ENCODE measurements at places on chromosomes 4 and X.

DNA sequence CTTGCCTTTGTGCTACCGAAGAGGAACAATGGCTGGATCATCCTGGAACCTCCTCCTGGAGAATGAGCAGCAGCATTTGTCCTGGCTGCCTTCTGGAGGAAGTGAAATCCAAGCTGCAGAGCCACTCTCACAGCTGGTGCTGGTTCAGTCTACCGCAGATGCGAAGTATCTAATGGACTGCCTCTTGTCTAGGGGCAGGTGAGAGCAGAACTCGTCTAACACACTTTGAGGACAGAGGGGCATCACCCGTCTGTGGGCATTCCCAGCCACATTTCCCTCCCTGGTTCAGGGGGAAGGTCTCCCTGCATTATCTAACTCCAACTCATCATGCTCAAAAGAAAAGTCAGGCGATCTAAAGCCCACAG, 338.2 kb upstream of the GATB start:
- DNase-seq: no peak

DNA sequence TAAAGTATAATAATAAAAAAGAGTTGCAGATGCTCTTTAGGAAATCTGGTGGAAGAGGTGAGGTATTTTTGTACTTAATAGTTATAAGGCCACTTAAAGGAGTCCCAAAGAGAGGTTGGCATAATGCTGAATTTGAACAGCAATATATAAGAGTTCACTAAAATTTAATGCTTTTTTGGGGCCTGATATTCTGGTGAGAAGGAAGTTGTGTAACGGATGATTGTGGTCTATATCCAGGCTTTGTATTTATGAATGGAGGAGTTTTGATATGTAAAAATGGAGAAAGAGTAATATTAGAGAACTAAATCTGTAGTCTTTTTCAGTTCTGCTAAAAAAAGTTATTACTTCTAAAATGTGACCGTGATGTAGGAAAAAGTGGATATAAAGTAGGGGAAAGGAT, 20.4 kb downstream of the BMP2K start:
- no peak for DNase-seq

GRCh38 chr4:108991551-108992328, 228.9 kb upstream of the ETNPPL start:
- no peak for DNase-seq

DNA sequence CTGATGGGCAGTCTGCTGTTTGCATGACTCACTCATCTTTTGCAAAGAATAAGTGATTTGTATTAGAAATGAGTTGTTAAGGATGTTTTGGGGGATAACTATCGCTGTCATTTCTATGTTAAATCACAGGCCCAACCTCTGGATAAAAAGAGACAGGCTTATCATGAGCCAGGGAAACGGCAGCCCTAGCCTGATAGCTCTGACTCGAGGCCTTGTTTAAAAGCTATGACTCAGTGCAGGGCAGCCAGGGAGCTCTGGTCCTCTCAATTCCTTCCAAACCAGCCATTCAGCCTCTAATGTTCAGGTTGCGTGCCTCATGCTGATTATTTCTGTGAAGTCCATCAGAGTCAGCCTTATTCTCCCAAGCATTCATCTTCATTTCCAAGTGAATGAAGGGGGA, 305.9 kb upstream of the HAND2 start:
- no peak for DNase-seq

DNA sequence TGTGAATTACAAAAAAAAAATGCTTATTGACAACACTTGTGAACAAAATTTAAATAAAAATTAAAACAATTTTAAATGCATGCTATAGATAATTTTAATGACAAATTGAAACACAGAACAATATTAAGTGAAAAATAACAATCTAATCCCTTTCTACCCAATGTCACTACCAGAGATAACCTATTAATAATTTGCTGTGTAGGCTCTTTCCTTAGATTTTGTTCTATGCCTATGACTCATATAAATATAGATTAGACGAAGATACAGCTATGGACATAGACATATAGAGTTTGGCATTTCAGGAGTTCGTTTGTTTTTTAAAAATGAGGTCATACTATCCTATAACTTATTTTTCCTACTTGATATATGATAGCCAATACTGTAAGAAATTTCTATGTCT, 18.1 kb downstream of the PLAC8 start:
- no peak for DNase-seq

DNA sequence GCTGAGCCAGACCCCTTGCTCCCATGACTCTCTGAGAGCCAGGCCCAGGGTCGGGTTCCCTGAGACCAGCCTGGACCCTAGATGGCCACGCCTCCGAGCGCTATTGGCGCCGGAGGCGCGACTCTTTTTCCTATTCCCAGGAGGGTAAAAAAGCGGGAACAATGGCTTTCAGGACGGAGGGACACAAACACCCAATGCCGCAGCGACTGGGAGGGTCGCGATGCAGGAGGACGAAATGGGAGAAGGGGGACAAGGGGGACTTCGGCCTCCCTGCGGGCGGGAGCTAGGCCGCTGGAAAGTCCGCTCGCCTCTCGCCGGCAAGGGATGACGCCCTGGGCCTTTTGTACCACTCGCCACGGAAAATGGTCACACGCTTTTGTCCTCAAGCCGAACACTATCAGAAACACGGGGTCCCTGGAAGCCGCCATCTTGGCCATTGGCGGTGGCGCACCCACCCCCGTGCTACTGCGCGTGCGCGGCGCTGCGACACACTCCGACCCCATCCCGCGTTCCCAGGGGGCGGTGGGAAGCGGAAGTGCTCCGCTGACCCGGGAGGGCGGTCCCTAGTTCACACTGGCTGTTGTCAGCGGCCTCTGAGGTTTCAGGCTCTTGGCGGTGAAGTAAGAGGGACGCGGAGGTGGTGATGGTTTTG, 98.4 kb downstream of the ZNF674 start:
- peak; percentile 88 for DNase-seq

DNA sequence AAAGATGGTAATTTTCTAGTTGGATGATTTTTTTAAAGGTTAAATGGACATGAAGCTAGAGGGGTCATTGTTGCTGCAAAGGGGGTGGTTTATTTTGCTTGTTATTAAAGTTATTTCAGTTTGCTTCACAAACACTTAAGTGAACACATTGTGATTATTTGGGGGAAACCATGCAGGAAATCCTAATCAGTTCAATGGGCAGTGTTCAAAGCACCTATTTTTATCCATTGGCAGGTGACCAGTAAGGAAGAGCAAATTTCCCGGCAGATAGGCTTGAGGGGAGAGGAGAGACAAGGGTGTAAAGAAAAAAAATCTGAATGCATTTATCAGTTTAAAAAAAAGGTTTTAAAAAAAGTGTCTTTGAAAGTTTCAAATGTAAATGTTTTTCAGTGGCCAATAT, 17.6 kb downstream of the GPR174 start:
- no peak for DNase-seq

DNA sequence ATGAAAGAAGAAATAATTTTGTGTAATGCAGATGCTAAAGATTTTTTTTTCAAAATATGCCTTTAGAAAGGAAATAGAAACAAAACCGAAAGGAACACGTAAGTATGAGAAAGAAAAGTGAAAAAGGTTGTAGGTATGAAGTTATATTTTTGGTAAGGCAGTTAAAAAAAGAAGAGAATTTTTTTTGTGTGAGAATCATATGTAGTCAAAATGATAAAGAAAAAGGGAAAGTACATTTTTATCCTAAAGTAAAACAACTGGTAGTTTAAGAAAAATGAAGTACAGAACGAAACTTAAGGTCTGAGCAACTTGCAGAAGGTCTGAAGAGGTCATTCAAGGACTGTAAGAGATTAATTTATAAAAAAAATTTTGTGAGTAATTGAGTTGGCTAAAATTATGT, 164.0 kb upstream of the TRAM1L1 start:
- DNase-seq: no peak

GRCh38 chr4:73538162-73538561, 56.6 kb downstream of the AFM start:
- no peak for DNase-seq

- no peak for DNase-seq
Observed at GRCh38 chr4:183831026-183831446, 74.1 kb upstream of the STOX2 start.

- no peak for DNase-seq
Observed at GRCh38 chrX:18931972-18932371, 51.9 kb downstream of the PHKA2 start.

DNA sequence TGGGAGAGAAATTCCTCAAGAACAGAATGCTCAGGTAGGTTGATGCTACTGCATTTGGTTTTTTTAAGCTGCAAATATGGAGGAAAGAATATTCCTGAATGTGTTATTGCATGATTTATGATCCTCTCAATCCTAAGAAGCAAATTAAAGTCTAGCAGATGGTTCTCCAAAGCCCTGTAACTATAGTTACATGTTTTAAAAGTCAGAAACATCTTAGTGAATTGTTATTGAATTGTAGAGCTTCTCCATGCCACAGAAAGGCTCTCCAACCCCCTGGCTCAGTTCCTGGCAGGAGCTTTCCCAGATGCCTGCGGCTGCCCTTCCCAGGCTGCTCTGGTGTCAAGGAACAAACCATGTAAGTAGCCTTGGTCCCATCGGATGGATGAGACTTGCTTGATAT, 227.8 kb upstream of the GATB start:
- no peak for DNase-seq

DNA sequence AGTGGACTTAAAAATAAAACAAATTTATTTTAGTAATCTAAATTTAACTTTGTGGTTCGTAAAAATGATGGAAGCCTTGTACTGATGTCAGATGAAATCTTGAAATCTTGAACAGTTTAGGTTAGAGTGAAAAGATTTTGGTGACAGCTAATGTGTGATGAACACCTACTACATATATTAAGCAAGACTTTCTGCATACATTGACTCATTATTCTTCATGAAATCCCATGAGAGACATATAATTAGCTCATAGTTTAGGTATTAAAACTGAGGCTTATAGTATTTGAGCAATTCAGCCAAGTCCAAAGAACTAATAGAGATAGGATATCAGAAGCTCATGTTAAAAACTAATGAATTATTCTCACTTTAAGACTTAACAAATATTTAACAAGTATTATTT, 66.9 kb upstream of the PCDH7 start:
- no peak for DNase-seq

DNA sequence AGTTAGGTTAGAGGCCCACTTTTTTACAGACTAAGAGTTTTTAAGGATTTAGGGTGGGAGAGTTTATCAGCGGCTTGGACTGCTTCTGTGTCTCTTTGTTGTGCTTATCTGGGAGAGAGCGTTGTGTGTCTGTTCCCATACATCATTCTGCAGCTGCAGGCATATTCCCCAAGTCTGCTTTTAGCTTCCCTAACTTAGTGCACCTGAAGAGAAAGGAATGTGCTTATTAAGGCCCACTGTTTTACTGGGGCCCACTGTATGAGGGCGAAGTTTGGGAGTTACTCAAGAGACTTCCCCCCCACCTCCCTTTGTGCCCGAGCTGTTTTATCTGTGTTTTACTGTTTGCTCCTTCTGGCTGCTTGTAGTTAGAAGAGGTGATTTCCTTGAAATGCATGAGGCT, 31.9 kb downstream of the ART3 start:
- no peak for DNase-seq

GRCh38 chrX:100625985-100626491, 10.6 kb downstream of the TSPAN6 start:
- no peak for DNase-seq

- no peak for DNase-seq
Observed at GRCh38 chrX:1751781-1752180, 136.9 kb downstream of the ASMT start.

DNA sequence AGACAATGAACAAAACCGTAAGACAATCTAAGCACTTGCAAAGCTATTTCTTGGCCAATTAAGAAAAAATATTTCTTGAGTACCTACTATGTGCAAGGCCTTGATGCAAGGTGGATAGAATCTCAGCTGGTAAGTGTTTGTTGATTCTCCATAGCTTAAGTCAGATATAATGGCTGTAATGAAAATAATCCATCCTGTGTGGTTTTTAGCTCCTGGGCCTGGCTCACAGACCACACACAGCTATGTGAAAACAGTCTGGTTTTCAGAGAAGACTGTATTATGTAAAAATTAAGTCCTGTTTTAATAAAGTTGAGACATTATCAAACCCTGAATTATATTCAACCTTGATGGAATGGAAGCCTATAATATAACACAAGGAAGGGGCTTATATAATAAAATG, 7.8 kb upstream of the DDIT4L start:
- no peak for DNase-seq

DNA sequence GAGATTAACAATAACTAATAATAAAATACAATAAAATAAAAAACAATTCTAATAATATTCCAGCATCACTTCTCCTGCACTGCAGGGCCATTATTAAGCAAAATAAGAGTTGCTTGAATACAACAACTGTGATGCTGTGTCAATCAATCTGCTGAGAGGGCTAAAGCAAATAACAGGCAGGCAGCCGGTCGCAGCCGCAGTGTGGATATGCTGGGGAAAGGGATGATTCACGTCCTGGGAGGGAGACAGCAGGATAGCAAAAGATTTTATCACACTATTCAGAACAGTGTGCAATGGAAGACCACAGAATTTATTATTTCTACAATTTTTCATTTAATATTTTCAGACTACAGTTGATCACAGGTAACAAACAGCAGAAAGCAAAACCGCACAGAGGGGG, 76.5 kb upstream of the SMARCAD1 start:
- no peak for DNase-seq

DNA sequence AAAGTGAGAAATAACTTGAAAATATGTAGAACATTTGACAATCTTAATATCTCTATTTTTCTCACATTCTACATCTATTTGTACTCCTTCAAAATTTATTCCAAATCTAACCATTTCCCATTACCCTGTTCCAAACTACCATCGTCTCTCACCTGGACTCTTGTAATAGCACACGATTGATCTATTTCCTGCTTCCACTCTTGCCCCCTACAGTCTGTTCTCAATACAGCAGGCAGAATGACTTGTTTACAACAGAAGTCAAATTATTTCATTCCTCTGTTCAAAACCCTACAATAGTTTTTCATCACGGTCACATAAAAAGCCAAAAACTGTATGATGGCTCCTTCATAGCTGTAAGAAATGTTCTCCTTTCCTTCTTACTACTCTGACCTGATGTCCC, 21.1 kb upstream of the LUZP4 start:
- no peak for DNase-seq

DNA sequence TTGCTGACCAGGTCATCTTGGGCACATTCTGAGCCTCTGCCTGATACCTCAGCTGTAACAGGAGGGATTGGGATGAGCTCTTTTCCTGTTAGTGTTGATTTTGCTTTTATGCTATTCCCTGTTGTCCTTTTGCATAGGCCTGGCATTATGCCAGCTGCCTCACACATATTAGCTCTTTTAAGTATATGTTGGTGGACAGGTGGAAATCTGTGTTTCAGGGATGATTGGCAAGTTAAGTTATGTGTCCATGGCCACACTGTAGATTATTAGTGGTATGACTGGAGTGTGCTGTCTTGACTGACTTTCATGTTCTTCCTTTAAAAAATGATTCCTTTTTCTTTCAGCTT, 28.9 kb downstream of the NSD2 start:
- no peak for DNase-seq

Measured in ureter (tissue), 1 donor.